Activated naive CD4-positive, alpha-beta T cell treated with anti-CD3 and anti-CD28 coated beads, Interleukin-2, amount 10 ng/mL, durations not matched to agents 7 days and 5 days (primary cell): ENCODE measurements at places on chromosomes 1 and 21.

DNA sequence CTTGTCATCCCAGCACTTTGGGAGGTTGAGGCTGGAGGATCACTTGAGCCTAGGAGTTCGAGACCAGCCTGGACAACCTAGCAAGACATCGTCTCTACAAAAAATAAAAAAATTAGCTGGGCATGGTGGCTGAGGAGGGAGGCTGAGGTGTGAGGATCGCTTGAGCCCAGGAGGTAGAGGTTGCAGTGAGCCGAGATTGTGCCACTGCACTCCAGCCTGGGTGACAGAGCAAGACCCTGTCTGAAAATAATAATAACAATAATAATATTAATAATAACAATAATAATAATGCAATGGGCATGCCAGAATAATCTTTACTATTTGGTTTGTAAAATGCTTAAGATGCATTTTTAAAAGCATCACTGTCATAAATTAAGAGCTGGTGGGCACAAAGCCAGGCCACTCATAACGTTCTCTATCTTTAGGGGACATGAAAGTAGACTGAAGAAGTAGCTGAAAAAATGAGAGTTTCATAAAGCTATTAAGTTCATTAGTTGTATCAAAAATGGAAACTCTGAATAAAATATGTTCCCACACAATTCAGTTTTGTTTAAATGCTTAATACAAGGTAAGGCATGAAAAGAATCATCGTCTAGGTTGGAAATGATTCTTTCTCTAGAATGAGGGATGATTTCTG, 51.6 kb upstream of the ITPKB start:
- DNase-seq: no peak

GRCh38 chr1:165119086-165119485, 237.4 kb downstream of the LMX1A start:
- no peak for DNase-seq

DNA sequence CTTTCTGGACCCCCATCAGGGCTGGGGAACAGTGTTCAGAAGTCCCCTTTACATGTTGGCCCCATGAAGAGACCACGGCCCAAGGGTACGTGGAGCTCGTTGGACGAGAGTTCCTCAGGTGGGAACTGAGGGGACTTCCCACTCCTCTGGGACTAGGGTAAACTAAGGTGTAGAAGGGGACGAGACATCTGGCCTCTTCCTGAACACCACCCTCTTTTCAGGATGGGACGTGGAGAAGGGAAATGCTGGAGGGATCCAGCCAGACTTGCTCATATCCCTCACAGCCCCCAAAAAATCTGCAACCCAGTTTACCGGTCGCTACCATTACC, 2.0 kb downstream of the NAXE start:
- DNase-seq: no peak

GRCh38 chr1:174809755-174810280, 189.9 kb upstream of the CACYBP start:
- DNase-seq: no peak

GRCh38 chr1:180675586-180675985, 43.8 kb downstream of the XPR1 start:
- DNase-seq: no peak

GRCh38 chr1:237931581-237931980, 40.9 kb upstream of the ZP4 start:
- DNase-seq: no peak

- peak; percentile 21 for DNase-seq
Observed at GRCh38 chr1:224929335-224930237, at the start of gene DNAH14. DNAH14 (plus strand) TSS chr1:224929675; CDS start chr1:224952703, 23,028 bp downstream.
